Heart right ventricle (tissue), 16 donors: ENCODE measurements at places on chromosomes 4 and X.

DNA sequence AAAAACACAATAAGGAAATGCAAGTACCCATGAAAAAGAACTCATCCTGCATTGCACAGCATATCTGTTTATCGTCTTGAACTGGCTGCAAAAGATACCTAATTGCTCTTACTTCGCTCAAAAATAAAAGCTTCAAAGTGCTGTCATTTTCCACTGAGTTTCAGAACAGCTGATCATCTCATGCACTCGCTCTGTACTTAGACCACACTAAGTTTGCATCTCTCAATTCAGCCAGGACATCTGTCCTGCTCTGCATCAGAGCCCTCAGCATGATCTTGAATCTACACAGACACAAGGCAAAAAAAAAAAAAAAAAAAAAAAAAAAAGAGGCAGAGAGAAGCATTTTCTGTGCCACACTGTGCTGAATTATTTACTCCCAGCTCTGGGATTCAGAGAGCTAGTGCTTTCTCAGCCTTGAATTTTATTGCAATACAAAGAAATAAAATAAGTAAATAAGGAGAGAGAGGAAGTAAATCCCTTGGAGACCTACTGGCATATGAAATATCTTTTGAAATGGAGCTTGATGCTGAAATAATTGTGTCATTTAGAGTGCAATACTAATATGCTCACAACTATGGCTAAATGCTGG, 81.3 kb downstream of the PPP1R2C start:
- H3K27me3 ChIP-seq: no peaks in the 10 kb centered on the region
- no peak overlapping the region for H3K4me3 ChIP-seq
- no peak overlapping the region for H3K27ac ChIP-seq
- no peak for DNase-seq

DNA sequence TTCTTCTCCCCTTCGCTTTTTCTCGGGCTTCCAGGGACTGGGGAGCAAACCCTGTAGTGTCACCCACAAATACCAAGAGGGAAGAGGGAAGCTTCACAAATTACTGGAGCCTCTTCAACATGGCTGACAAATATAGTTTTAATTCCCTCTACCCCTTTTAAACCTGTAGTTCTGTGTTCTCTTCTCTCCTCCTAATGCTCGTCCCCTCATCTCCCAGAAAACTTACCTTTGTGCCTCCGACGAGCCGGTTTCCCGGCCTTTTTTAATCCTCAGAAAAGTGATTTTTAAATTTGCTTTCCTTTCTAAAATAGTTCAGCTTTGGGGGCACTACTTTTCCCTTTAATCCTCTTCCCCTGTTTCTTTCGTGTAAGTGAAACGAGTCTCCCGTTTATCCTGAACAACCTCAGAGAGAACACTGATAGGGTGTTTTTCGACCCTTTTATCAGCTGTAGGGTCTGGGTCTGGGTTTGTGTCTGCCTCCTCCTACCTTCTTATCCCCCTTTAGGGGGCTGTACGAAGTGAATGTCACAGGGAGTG, 408 bp downstream of the TET2 start:
- no peak for DNase-seq
- peaks cover 30% of the 10 kb centered on the region for H3K4me1 ChIP-seq
- peak overlapping the region; percentile 87 for H3K27ac ChIP-seq
- H3K27me3 ChIP-seq: no peaks in the 10 kb centered on the region
- peak overlapping the region; percentile 84 for H3K4me3 ChIP-seq
- no peaks in the 10 kb centered on the region for H3K36me3 ChIP-seq

GRCh38 chr4:124691801-124692200, 20.7 kb downstream of the ANKRD50 start:
- DNase-seq: no peak
- H3K4me3 ChIP-seq: no peak overlapping the region
- no peaks in the 10 kb centered on the region for H3K4me1 ChIP-seq
- no peaks in the 10 kb centered on the region for H3K36me3 ChIP-seq

DNA sequence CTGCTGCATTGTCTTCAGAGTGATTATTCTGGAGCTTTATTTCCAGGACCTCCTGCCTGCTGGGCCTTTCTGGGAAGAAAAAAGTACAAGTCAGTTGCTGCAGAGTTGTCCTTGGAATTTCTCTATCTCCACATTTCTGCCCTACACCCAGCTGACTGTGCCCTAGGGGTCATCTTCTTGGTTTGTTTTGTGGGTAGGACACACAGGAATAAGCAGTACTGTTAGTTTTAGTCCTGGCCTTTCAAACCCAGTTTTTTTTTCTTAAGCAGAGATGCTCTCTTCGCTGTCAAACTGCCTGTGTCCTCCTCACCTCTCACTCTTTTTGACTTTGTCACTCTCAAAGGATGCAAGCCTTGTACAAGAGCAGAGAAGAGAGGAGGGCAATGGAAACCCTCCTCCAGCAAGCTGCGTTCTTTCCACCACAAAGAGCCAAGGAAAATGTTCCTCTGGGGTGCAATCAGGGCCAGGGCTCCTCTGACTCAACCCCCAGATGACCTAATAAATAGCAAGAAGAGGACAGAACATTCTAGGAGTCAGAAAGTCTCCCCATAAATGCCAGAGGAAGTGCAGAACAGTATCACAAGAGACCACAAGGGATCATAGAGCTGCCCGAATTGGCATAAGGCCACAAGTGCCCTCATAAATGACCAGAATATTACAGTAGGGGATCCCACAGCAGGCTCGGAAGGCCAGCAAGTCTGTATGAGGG, 186.2 kb downstream of the RCHY1 start:
- H3K27ac ChIP-seq: no peak overlapping the region
- H3K36me3 ChIP-seq: no peaks in the 10 kb centered on the region
- H3K4me3 ChIP-seq: no peak overlapping the region
- H3K4me1 ChIP-seq: no peaks in the 10 kb centered on the region
- H3K27me3 ChIP-seq: no peaks in the 10 kb centered on the region

GRCh38 chrX:39550795-39551361, 546.9 kb downstream of the BCOR start:
- no peaks in the 10 kb centered on the region for H3K27me3 ChIP-seq
- no peaks in the 10 kb centered on the region for H3K36me3 ChIP-seq
- DNase-seq: no peak
- no peak overlapping the region for H3K4me3 ChIP-seq

GRCh38 chr4:36242629-36243354, 1.5 kb downstream of the ARAP2 start:
- peak overlapping the region; percentile 66 for H3K4me3 ChIP-seq
- no peak for DNase-seq

DNA sequence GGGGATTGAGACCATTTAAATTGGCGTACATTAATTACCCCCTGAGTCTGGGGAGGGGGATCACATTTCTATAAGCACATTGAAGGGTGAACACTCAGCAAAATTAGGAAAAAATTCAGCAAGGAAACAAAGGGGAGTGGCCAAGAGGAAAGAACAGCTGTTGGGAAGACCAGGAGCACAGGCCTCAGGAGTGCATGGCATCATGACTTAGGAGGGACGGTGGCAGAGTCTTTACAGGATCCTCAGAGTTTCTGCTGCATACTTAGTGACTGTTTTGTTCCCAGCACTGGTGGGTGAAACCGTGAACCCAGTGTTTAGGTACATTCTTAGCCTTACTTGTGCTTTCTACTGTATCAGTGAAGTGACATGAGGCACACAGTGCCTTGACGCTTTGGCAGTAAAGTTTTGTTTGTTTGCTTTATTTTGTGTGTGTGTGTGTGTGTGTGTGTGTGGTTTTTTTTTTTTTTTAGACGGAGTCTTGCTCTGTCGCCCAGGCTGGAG, 121.3 kb downstream of the CBR4 start:
- no peak overlapping the region for H3K27ac ChIP-seq
- no peak overlapping the region for H3K4me3 ChIP-seq
- H3K27me3 ChIP-seq: no peaks in the 10 kb centered on the region
- peaks cover 4% of the 10 kb centered on the region for H3K4me1 ChIP-seq

DNA sequence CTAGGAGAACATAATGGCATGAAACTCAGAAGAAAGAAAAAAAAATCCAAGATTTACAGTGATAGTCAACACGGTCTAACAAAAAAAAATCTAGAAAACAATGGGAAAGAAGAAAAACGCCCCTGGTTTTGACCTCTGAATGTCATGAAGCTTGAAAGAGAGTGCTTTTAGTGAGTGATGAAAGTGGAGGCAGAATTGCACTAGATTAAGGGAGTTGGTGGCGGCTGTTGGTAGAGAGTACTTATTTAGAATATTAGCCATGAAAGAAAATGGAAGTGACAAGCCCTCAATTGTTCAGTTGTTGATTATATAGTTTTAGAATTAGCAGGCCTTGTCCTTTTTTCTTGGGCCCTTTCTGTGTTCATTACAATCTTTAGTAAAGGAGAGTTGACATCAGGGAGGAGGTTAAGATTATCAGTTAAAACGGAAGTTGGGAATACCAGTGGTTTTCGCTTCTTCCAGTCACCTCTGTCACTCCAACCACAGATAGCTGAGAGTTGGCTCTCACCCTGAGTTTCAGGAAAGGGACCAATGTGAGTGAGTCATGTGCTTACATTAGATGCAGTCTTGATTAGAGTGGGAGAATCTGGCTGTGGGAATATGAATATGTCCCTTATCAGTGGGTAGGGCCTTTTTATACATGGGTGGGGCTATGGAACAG, 29.7 kb downstream of the EREG start:
- H3K27ac ChIP-seq: no peak overlapping the region
- no peaks in the 10 kb centered on the region for H3K27me3 ChIP-seq
- DNase-seq: no peak
- H3K4me3 ChIP-seq: no peak overlapping the region
- H3K4me1 ChIP-seq: no peaks in the 10 kb centered on the region
- no peaks in the 10 kb centered on the region for H3K36me3 ChIP-seq

GRCh38 chr4:10050261-10050661, 29.0 kb upstream of the SLC2A9 start:
- no peaks in the 10 kb centered on the region for H3K36me3 ChIP-seq
- H3K27ac ChIP-seq: no peak overlapping the region
- no peak for DNase-seq
- no peaks in the 10 kb centered on the region for H3K27me3 ChIP-seq

DNA sequence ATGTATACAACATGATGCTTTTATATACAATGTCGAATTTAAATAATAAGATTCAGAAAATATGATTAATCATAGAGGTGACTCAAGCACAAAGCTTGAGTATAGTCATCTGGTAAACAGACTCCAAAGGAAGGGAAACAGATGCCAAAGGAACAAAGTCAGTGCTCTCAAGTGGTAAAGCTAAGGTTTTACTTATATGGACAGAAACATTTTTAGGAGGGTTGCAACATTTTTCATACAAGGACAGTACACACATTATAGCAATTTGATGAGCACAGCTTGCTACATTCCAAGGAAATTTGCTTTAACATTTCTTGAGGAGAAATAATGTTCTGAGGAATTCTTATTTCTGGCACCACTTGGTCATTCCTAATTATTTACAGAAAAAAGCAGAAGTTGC, 333.4 kb upstream of the AADAT start:
- no peaks in the 10 kb centered on the region for H3K4me1 ChIP-seq
- H3K27me3 ChIP-seq: no peaks in the 10 kb centered on the region
- no peaks in the 10 kb centered on the region for H3K36me3 ChIP-seq
- no peak overlapping the region for H3K4me3 ChIP-seq
- no peak for DNase-seq

DNA sequence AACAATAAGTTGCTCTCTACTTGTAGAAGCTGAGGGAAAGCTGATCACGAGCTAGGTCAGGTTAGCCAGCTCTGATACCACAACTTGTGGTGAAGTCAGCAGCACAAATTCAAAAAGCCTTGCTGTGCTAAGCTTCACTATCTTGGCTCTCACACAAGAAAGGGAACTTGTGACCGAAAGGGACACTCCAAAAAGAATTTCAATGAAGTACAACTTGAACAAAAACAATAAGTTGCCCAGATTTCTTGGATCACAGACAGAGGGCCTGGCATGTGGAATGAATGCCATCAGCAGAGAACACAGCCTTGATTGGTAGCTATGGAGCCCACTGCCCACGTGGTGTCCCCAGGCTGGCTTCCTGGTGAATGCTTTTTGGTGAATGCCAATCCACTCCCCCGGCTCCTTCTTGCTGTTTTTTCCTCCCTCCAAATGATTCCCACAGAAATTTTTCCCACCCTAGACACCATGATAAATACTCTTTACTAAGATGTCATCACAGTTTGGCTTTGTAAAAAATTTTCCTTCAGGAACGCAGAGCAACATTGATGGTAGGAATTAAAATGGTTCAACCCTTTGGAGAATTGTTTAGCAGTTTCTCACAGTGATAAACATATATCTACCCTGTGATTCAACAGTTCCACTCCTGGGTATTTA, 82.6 kb downstream of the ANXA3 start:
- H3K36me3 ChIP-seq: no peaks in the 10 kb centered on the region
- H3K4me3 ChIP-seq: no peak overlapping the region
- peaks cover 5% of the 10 kb centered on the region for H3K4me1 ChIP-seq
- DNase-seq: no peak
- no peaks in the 10 kb centered on the region for H3K27me3 ChIP-seq

DNA sequence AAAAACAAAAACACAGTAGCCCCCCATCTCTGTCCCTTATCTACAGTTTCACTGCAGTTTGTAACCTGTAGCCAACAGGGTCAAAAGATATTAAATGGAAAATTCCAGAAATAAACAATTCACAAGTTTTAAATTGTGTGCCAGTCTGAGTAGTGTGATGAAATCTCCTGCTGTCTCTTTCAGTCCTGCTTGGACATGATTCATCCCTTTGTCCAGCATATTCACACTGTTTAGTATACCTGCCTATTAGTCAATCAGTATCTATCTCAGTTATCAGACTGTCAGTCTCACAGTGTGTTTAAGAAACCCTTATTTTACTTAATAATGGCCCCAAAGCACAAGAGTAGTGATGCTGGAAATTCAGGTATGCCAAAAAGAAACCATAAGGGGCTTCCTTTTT, 21.9 kb downstream of the CNOT6L start:
- peaks cover 24% of the 10 kb centered on the region for H3K4me1 ChIP-seq
- H3K36me3 ChIP-seq: no peaks in the 10 kb centered on the region
- no peak for DNase-seq
- no peak overlapping the region for H3K27ac ChIP-seq
- no peak overlapping the region for H3K4me3 ChIP-seq

DNA sequence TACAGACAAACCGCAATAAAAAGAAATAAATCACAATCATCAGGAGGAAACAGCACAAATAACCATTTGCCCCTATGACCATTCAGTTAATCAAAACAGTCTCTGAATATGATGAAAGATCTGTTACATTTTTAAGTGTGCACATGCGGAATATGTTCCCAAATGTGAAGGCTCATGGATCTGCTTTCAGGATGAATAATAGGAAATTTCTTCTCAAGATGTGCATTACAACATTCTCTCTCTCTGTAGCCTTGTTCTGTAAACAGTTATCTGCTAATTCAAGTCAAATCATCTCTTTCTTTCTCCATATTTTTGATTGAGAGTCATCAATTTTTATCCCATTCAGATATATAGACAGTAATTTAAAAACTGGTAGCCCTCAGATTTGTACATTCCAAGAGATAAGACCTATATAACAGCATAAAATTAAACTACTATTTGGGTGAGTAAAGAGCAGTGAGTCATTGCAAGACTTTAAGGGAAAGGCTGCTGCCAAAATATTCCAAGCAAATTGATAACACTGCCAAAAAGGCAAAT, 433.9 kb upstream of the ATOH1 start:
- no peak overlapping the region for H3K4me3 ChIP-seq
- no peaks in the 10 kb centered on the region for H3K4me1 ChIP-seq
- no peaks in the 10 kb centered on the region for H3K36me3 ChIP-seq
- no peak for DNase-seq
- H3K27me3 ChIP-seq: no peaks in the 10 kb centered on the region
- no peak overlapping the region for H3K27ac ChIP-seq
